ENCODE measurements at places on chromosomes 7 and 10. TPM values are rescaled to one million over a fixed set of nuclear protein-coding genes. Genes with fewer than 3 reads are reported as not detected.

DNA sequence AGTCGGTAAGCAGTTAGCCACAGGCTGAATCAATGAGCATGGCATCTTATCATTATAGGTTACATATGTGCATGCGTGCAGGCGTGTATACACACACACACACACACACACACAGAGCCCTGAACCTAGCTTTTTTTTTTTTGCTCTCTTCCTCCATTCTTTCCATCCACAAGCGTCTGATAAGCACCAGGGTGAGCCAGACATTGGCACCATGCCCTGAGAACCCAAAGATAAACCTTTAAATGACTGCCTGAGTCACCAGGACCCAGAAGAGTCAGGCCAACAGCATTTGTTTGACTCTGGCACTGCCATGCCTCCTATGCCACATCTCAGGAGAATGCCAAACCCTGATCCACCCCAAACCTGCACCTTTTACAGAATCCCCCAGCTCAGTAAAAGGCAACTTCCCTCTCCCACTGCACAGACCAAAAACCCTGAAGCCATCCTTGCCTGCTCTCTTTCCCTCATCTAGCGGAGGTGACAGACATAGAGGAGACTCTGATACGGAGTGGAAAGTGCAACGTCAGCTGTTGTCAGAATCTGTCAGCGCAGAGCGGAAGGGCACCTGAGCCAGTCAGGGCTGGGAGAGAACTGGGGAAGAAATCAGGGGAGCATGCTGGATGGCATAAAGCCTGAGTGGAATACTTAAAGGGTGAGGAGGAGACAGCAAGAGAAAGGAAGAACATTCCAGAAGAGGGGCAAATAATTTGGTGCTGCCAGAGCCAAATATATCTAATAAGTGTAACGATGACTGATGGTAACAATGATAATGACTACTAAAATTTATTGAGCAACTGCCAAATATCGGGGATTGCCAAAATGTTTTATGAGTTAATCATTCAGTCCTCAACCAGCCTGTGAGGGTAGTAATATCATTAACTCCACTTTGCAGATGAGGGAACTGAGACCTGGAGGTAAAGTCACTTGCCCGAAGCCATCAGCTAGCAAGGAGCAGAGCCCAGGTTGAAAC, 3.2 kb downstream of the PARP12 start:
- peak; percentile 94 for DNase-seq

DNA sequence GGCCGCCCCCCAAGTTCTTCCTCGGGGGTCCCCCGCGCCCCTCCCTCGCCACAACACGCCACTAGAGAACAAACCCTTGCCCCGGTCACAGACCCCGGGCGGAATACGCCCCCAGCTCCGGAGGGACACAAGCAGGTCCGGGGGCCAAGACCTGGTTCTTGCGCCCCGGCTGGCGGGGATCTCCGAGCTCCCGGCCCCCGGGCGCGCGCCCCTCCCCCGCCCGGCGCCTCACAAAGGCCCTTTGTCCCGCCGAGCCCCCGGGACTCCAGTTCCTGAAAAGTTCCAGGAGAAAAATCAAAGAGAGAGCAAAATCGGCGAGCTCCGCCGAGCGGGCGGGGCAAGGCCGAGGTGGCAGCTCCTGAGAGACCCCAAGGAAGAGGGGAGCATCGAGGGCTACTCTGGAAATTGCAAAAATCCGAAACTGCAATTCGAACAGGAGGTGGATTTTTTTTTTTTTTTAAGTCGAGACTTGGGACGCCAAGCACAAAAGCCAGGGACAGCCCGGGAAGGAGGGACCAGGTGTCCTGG, 4.0 kb downstream of the TNRC18 start:
- DNase-seq, result peak; percentile 33

The TMEM140 gene
- 3.8 TPM for total RNA-seq

GRCh38 chr7:41190581-41190980, 512.3 kb downstream of the INHBA start:
- DNase-seq, result no peak

- DNase-seq, result no peak
These were observed 7.6 kb downstream of the LZTS2 start for GRCh38 chr10:101007099-101007711.

DNA sequence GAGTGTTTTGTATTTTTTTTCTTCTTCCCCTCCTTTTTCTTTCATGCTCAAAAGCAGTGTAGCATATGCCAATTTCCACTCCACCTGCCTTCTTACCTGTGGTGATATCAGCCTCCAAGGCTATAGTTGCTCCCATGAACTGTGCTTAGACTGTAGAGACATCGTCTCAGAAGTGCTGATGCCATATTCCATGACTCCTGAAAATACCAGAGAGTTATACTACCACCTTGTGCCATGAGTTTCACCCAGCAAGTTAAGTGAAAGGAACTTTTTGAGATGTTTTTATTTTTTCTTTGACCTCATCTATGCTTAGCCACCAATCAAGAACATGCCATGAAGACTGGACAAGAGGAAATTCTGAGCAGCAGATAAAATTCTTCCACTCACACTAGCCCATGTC, 142.8 kb upstream of the SEMA3E start:
- DNase-seq, result no peak

The PNLIP gene
- 5.0 TPM for total RNA-seq

DNA sequence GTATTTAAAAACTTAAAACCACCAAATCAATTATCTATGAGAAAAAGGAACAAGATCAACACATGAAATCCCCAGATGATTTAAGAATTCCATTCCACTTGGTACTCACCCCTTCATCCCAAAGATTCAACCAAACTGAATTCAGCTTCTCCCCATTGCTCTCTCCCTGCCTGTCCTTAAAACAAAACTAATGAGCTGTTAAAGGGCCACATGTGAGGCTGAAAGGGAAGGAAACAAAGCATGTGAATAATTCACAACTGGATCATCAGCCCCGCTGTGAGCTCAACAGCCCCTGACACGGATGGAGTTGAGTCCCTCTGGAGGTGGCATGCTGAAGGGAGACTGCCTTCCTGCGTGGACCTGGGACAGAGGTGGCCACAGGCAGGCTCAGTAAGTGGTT, 32.9 kb downstream of the VOPP1 start:
- no peak for DNase-seq

The CCDC6 gene
- total RNA-seq, result 91.0 TPM

The GPR141 gene
- total RNA-seq, result 0.40 TPM

- DNase-seq, result no peak
These were observed 23.7 kb downstream of the BTBD16 start for GRCh38 chr10:122294511-122295450.

DNA sequence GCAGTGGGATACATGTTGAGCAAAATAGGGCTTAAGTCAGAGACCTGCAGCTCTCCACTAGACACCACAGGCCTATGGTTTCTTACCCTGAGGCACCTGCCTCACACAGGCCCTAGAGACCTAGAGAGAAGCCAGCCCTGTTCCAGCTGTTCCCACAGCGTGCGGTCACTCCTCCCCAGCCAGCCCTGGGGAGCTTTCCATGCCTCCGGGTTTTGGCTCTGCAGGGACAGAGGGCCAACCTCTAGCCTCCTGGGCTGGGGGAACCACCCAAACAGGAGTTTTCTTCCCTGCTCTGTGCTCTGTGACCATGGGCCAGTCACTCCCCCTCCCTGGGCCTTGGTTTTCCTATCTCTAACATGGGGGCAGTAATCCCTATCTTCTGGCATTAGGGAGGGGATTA, 33.0 kb downstream of the SH2B2 start:
- no peak for DNase-seq

The ARPC1A gene
- 173 TPM for total RNA-seq

The CASTOR2 gene
- 4.9 TPM for total RNA-seq

The APBB1IP gene
- total RNA-seq, result 2.8 TPM

The LLCFC1 gene
- total RNA-seq, result not detected

- no peak for DNase-seq
These were observed 167.0 kb downstream of the SFMBT2 start for GRCh38 chr10:7243873-7244272.

The MSS51 gene
- 1.4 TPM for total RNA-seq

DNA sequence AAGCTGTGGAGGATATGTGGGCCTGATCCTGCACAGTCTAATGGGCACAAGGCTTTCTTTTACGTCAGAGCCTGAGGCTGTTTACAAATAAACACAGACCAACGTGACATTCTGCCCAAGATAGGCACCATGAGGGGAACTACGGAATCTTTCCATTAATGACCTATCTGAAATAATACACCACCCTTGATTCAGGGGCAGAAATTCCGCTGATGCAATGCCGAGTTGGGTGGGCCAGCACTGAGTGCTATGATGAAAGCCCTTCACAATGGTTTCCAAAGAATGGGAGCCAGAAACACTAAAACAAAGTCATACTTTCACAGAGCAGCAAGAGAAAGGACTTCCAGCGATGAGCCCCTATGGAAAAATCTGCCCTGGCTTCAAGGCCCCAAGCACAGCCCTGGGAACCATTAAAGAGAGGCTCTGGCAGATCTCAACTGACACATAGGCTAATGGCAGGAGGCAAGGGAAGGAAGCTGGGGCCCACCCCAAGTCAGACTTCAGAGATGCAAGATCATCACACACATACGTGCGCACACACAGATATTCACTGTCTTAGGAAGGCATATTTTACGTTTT, 72.2 kb upstream of the DLX6 start:
- DNase-seq, result no peak

All from colonic mucosa (tissue), 4 donors.